Stimulated activated CD4-positive, alpha-beta T cell treated with anti-CD3 and anti-CD28 coated beads, Interleukin-1b, Interleukin-23, amount 100 ng/mL, for 24 hours (primary cell): ENCODE measurements at places on chromosomes 1 and 21.

DNA sequence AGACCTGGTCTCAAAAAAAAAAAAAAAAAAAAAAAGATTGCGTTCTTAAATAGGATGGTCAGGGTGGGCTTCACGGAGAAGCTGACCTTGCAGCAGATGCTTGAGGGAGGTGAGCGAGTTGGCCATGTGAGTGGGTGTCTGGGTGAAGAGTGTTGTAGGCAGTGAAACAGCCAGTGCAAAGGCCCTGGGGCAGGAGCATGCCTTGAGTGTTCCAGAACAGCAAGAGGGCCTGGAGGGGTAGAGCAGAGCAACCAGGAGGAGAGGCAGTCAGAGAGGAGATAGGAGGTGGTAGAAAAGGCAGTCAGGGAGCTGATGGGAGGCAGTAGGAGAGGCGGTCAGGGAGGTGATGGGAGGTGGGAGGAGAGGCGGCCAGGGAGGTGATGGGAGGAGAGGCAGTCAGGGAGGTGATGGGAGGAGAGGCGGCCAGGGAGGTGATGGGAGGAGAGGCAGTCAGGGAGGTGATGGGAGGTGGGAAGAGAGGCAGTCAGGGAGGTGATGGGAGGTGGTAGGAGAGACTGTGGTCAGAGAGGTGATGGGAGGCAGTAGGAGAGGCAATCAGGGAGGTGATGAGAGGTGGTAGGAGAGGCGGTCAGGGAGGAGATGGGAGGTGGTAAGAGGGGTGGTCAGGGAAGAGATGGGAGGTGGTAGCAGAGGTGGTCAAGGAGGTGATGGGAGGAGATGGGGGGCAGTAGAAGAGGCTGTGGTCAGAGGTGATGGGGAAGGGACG, 20.2 kb upstream of the PADI6 start:
- no peak for DNase-seq

DNA sequence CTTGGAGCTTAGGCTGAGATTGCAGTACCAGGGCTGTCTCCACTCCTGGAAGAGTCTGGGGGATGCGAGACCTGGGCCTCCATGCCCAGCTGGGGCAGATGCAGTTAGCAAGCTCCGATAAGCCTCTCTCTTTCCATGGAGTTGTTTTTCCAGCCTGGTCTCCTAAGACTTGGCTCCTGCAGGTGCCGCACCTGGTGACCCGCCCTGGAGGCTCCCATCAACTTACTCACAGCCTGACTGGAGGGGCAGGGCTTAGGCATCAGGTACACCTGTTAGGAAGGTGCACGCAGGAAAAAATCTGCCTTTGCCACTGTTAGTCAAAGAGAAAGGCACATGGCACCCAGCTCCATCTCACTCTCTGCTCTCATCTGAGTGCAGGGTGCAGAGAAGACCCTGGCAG, 198.1 kb upstream of the TMEM51 start:
- DNase-seq, result no peak

- DNase-seq, result no peak
These were observed 6.9 kb upstream of the C1orf216 start for GRCh38 chr1:35725596-35725995.

DNA sequence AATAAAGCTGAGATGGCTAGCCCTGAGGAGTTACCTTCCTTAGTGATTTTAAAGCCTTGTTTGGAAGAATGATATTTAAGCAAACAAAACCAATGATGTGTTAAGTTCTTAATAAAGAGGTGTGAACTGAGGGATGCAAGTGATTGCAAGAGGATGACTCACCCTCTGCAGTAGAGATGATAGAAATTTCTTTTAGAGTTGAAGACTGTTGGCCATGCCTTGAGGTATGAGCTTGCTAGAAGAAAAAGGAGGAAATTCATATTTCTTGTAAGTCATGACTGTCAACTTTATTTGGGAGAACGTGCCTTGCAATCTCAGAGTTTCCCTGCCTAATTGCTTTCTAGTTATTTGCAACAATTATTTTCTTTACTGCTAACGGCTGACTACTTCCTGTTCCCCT, 94.7 kb downstream of the PLA2G4A start:
- no peak for DNase-seq

- DNase-seq, result no peak
These were observed 18.1 kb downstream of the TSEN15 start for GRCh38 chr1:184069675-184070074.

GRCh38 chr1:236334893-236335545, 53.3 kb upstream of the ERO1B start:
- DNase-seq, result no peak

DNA sequence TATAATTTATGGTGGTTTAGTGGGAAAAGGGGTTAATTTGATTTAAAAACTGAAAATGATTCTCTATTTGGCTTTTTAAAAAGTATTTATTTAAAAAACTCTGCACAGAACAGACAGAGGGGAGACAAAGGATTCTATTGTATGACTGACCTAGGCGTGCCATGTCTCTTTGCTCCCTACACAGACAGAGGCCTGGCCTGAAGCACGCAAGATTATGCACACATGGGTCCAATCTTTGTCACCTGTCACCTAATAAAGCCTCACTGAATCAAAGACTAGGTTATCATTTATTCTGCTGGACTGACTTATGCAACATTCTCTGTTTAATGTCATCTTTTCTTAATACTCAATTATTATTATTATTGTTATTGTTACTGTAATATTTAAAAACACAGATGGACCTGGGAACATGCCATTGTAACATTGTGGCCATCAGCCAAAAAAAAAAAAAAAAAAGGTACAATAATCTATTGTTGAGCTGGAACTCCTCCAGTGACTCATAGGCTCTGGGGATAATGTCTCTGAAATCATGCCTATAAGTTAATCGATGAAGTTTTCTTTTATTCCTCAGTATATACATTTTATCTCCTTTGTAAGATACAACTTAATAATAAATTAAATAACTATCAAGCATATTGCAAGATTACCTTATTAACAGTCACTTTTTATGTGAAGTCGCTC, 112.1 kb downstream of the RUNX1 start:
- no peak for DNase-seq

GRCh38 chr1:156483397-156483796, 17.2 kb downstream of the MEF2D start:
- no peak for DNase-seq

DNA sequence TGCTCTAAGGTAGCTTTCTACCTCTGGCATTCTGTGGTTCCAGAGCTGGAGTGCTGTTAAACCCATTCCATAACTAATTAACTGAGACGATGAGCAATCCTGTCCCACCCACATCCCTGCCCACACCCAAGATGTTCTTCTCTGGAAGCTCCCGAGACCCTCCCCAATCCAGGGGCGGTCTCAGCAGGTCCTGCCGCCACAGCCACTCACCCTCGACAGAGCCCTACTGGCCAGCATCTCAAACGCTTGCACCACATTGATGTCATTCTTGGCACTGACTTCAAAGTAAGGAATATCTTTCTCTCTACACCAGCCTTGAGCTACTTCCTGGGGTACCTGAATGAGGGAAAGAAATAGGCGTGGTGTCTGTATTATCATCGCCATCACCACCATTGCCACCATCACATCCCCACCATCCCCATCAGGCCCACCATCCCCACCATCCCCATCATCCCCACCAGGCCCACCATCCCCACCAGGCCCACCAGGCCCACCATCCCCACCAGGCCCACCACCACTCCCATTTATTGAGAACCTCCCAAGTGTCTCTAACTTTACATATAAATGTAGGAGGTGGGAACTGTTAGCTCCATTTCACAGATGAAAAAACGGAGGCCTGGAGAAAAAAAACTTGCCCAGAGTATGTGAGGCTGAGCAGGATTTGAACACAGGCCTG, 17.7 kb downstream of the RAB7B start:
- no peak for DNase-seq

DNA sequence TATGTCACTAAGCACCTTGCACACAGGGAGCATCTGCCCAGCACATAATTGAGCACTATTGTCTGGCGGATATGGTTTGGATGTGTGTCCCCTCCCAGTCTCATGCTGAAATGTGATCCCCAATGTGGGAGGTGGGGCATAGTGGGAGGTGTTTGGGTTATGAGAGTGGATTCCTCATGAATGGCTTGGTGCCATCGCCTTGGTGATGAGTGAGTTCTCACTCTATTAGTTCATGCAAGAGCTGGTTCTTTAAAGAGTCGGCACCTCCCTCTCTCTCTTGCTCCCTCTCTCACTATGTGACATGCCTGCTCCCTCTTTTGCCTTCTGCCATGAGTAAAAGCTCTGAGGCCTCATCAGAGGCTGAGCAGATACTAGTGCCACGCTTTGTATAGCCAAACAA, 9.5 kb downstream of the CTSK start:
- no peak for DNase-seq

DNA sequence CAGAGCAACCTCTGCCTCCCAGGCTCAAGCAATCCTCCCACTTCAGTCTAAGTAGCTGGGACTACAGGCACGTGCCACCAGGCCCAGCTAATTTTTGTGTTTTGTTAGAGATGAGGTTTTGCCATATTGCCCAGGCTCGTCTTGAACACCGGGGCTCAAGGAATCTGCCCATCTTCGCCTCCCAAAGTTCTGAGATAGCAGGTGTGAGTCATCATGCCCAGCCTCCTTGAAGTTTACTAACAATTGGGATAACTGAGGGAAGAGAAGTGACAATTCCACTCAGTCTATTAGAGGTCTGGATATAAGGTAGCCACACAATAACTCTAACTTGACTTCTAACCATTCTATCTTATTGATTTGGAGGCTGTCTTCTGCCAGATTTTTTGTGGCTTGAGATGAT, 6.3 kb upstream of the RCC1 start:
- no peak for DNase-seq

DNA sequence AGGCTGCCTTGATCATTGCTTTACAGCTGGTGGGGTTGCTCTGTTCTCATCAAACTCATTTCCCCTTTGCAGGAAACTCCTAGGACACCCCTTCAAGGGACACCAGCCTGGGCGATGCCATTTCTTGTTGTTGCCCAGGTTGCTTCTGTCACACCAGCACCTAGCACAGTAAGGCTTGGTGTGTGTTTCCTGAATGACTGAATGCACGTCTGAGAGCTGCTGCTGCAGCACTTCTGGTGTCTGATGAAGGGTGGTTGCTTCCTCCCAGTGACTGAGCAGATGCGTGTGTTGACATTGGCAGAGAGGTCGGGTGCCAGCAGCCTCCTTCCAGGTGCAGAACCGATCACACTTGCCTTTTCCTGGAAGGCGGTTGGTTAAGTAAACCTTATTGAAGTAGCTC, 477.4 kb downstream of the CAMTA1 start:
- DNase-seq, result no peak

DNA sequence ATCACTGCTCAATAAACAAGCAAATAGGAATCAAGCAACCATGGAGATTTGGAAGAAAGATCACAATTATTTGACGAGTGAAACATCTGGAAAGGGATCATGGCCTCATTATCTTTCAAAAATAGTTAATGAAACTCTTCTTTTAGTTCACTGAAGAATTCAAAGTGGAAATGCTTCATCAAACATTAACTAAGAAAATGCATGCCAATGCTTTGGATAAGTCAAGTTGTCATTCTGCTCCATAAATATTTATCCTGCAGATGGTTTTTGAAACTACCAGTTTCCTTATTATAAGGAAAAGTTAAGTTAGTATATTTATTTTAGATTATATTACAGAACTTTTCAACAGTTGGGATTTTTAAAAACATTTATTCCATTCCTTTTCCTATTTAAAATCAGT, 206.5 kb upstream of the ADGRL2 start:
- DNase-seq, result no peak

DNA sequence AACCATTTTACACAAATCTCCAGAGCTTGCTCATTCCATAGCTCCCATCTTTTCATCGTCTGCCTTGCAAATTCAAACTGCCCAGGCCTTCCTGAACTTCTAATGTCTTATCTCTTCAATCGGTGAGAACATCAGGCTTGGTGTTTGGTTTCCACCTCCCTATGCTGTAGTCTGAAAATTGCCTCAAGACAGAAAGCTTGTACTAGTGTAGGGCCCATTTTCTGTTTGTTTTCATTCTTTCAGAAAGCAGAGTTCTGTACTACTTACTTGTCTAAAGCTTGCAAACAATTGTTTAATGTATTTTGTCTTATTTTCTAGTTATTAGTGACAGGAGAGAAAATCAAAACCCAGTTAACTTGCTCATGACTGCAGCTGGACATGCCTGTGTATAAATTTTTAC, 16.8 kb downstream of the HOOK1 start:
- no peak for DNase-seq

GRCh38 chr1:934991-935750, 11.4 kb downstream of the SAMD11 start:
- DNase-seq, result no peak

DNA sequence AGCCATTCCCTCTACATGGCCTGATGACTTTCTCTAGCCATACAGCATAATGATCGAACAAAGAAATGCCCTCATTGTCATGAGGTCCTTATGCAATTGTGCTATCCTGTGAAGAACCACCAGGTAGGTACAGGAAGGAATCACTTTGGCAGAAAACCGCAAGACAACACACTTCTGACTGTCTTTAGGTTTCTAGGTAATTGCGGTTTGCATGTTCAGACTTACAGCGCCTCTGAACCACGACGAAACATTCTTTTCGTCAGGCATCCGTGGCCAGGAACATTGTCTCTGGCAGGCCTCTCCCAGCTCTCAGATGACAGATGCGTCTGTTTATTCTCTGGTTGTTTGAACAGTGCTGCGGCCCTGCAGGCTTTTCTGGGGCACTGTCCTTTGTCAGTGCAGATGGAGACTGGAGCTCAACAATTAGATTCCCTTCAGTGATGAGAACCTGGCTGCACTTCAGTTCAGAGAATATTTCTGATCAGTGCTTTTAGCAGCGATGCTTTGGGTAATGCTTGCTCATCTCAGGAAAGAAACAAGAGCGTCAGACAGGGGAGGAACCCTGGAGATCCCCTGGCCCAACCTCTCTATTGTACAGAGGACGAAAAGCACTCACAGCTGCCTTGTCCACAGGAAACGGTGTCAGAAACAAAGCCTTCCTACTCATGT, 63.4 kb downstream of the B3GALT5 start:
- no peak for DNase-seq

GRCh38 chr1:166843769-166844596, 4.7 kb downstream of the POGK start:
- no peak for DNase-seq

DNA sequence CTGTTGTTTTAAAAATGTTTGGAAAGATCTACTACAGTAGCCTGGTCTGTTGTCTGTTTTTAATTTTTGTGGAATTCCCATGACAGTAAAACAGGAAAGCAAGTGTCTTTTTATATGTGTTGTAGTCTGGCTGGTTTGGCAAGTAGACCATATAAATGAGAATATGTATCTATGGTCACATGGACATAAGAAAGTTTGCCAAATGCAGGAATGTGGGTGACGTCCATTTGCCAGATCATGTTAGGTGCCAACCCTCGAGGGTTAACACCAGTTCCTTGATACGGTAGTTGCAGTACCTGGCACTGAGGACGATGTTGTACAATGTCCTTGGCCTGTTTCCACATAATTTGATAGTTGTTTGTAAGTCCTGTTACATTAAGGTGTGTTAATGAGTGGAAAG, 6.2 kb downstream of the DAP3 start:
- no peak for DNase-seq

- DNase-seq, result no peak
These were observed 59.3 kb downstream of the EYA3 start for GRCh38 chr1:28028873-28029654.
